T-helper 2 cell (primary cell): ENCODE measurements at places on chromosomes 11 and 22.

DNA sequence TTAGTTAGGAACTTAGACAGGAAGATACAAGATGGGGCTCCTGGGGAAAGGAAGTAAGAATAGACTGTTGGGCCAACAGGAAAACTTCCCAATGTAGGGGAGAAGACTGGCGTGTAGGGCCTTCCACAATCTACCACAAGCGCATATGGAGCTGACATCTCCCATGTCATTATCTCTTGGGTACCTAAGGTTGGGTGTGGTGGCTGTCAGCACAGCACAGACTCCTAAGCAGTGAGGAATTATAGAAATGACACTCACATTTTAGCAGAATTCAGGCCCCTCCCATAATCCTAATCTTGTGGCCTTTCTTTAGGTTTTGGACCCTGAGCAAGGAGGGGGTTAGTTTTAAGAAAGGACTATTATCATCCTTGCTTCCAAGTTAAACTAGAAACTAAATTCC, 11.6 kb downstream of the TRIM21 start:
- DNase-seq: no peak

GRCh38 chr11:125192183-125192582, 27.6 kb downstream of the PKNOX2 start:
- no peak for DNase-seq

- no peak for DNase-seq
Observed at GRCh38 chr11:35160902-35161597, 22.1 kb downstream of the CD44 start.

- DNase-seq: no peak
Observed at GRCh38 chr11:97722721-97723120, 1298.0 kb upstream of the CNTN5 start.

DNA sequence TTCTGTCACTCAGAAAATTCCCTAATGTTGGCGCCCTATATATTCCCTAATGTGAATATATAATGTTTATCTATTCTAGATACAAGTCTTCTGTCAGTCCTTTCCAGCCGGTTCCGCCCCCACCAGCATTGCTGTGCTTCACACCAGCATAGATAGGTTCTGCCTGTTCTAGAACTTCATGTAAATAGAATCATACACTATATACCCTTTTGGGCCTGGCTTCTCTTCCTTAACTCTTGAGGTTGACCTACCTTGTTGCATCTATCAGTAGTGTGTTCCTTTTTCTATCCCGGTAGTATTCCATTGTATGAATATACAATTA, 34.6 kb downstream of the OTOG start:
- no peak for DNase-seq

DNA sequence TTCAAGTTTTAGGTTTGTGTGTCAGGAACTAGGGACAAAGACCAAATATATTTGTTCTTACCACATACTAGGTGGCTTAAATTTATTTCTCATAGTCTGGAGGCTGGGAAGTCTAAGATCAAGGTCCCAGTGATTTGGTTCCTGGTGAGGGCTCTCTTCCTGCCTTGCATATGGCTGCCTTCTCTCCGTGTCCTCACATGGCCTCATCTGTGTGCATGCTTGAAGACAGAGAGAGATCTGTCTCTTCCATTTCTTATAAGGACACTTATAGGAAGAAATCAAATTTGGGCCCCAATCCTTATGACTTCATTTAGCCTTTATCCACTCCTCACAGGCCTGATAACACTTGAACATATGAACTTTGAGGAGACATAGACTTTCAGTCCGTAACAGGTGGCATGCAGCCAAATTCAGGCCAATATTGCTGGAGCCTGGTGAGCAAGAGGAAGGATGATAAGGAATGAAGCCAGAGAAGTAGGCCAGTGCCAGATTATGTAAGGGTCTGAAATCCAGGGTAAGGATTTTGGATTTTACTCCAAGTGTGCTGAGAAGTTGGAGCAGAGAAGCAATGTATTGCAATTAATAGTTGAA, 35.1 kb downstream of the TTC17 start:
- DNase-seq: no peak

DNA sequence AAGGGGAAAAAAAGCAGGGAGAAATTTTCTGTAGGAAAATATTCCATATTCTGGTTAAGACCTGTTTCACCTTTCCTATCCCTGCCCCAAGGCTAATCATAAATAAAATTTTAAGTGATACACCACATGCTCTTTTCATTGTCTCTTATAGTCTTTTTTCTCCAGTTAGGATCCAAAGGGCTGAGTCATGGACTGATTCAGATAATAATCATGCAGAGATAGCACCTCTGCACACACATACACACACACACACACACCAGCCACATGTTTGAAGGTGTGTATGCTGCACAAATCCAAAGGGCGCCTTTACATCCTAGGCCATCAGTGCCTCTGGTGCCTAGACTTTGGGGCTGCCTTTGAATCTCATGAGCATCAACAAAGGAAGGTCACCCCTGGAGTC, 35.5 kb upstream of the CWF19L2 start:
- no peak for DNase-seq

- no peak for DNase-seq
Observed at GRCh38 chr11:70504246-70505020, 106.1 kb downstream of the CTTN start.

GRCh38 chr11:123260511-123261211, 65.6 kb upstream of the CLMP start:
- no peak for DNase-seq

DNA sequence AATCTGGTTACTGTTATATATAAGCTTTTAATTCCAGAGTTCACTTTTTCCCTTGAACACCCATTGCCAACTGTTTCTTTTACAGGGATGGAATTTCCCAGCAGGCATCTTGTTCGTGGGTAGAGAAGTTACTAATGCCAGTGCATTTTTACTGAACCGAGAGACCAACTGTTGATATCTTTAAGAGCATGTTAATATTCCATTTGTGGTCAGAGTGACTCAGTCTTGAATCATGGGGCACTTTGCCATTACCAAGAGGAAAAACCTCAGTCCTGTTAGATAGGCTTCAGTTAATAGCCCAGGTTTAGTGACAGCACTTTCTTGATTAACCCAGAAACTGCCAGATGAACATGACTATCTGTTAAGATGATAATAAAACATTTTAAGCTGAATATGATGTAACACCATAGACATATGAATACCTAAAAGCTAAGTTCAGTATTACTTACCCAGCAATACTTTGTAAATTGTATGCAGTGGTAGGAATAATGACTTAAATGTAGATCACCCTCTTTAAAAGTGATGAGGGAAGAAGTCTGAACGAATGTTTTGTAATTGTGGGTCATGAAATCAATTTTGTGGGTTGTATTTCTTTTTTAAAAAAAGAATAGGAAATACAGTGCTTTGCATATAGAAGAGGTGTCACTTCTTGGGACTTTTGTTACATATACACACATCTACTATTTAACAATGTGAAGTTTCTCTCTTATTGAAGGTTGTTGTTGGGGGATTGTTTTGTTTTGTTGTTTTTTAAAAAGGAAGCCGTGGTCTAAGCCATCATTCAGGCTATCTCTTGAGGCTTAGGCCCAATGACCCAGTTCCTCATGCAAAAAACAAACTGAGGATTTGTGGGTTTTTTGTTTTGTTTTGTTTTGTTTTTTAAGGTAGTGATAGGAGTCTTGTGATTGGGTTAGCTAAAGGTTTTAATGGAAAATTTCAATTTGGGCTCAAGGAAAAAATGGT, 79.2 kb upstream of the GRIK4 start:
- no peak for DNase-seq

DNA sequence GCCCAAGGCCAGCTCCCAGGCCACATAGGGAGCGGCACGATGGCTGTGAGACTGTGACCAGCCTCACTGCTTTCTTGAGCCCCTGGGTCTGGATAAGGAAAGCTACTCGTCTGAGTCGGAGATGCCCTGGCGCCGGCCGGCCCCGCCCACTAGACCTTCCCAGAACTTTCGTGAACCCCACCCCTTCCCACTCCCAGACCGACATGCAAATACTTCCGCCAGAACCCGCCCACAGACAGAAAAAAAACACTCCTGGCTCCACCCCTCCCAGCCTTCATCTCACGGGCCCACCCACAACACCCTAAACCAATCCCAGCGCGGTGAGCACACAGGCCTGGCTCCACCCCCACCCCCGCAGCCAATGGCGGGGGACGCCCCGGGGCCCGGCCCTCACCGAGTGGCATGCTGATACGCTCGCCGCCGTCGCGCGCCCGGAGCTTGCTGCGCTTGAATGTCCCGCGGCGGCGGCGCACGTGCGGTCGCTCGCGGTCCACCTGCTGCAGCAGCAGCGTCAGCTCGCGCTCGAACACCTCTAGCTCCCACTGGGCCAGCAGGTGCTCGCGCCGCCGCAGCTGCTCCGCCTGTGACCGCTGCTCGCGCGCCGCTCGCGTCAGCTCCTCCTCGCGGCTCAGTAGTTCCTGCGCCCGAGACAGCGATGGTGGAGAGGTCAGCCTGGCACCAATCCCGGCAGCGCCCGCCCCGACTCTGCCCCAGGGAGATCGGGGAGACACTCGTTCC, 7.0 kb downstream of the MAP3K11 start:
- DNase-seq: no peak

GRCh38 chr11:103407641-103408040, 298.4 kb downstream of the DYNC2H1 start:
- DNase-seq: no peak

DNA sequence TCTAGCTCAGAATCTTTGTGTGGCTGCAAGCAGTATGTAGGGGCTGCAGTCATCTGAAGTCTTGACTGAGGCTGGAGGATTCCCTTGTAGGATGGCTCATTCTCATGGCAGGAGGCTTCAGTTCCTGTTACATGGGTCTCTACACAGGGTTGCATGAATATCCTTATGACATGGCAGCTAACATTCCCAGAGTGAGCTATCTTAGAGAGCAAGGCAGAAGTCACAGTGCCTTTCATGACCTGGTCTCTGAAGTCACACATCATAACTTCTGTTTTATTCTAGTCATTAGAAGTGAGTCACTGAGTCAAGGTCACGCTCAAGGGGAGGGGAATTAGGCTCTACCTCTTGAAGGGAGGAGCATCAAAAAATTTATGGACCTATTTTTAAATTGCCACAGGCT, 10.3 kb upstream of the SPON1 start:
- DNase-seq: no peak

- no peak for DNase-seq
Observed at GRCh38 chr22:23387827-23388516, 192.1 kb downstream of the IGLL1 start.

GRCh38 chr22:42384506-42384905, 47.7 kb downstream of the NFAM1 start:
- DNase-seq: no peak

- DNase-seq: no peak
Observed at GRCh38 chr22:45208993-45209838, 31.5 kb downstream of the KIAA0930 start.

DNA sequence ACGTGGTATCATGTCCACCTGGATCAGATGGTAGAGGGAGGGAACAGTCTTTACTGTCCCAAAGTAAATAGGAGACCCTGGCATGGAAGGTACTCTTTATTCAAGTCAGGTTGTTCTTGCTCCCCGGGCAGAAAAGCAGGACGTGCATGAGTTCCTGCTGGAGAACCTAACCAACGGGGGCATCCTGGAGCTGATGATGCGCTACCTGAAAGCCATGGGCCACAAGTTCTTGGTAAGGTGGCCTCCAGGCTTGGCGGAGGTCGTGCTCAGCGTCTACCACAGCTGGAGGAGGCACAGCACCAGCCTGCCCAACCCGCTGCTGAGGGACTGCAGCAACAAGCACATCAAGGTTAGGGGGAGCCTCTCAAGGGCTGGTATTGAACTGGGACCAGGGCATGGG, 48.7 kb downstream of the CABIN1 start:
- DNase-seq: no peak

DNA sequence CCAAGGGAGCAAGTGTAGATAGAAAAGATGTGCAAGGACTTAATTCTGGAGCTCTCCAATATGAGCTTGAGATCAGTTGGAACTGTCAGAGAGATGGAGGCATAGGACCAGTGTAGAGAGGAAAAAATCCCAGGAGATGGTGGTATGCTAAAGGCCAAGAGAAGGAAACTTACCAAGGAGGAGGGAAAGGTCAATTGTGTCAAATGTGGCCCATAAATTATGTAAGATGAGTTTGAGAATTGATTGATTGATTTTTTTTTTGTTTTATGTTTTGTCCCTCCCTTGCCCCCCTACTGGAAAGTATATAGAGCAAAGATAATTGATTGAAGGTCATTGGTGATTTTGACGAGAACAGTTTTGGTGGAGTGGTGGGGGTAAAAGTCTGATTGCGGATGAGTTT, 2.8 kb upstream of the USP2 start:
- no peak for DNase-seq

GRCh38 chr11:120254788-120255518, 15.0 kb downstream of the POU2F3 start:
- no peak for DNase-seq

- no peak for DNase-seq
Observed at GRCh38 chr11:68007498-68008380, 2.4 kb upstream of the ALDH3B1 start.

DNA sequence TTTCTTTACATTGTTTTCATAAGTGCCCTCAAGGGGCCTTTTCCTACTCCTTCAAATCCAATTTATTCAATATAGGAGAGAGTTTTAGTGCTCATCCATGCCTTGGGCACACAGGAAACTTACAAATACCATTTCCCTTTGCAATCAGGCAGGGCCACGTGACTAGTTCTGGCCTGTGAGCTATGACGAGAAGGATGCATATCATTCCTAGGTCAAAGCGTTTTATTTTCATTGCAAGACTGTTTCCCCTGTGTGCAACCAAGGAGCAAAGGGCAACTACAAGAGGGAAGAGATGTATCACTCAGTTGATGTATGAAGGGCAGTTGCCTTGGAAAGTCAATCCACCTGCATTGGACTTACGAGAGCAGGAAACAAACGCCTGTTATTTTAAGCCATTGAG, 1.9 kb upstream of the TRAF6 start:
- no peak for DNase-seq

- DNase-seq: no peak
Observed at GRCh38 chr11:77747381-77747969, 73.0 kb downstream of the RSF1 start.

GRCh38 chr11:134202661-134203060, 21.1 kb downstream of the NCAPD3 start:
- no peak for DNase-seq

DNA sequence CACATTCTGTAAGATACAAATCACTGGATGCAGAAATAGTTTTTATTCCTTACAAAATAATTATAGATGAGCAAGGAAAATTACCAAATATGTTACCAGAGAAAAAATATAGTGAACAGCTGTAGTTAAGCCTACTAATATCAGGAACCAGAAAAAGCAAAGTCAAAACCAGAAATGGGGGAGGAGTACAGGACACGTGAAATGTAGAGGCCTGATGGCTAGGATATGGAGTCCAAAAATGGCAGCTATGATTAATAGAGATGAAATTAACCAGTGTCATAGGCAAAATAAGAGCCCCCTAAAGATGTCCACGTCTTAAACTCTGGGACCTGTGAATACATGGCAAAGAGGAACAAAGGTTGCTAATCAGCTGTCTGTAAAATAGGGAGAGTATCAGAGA, 34.1 kb downstream of the MRE11 start:
- DNase-seq: peak; percentile 29

- no peak for DNase-seq
Observed at GRCh38 chr11:32374261-32374711, 61.1 kb downstream of the WT1 start.

DNA sequence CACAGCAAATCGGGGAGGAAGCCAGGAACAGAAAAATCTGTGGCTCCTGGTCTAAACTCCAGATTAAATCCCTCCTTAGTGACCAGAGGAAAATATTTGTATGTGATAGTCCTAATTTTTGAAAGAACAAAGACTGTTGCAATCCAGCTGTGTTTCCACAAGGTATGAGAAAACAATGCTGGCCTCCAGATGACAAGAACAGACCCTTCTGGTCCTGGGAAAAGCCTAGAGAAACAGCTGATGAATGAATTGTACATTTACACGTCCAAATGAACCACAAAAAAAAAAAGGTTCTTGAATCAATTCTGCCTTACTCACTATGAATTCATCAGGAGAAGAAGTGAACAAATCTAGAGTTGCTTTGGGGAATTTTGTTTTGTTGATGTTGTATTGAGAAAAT, 63.7 kb downstream of the ETS1 start:
- DNase-seq: no peak
